Activated B cell treated with CpG ODN at 0.5 μM for 24 hours (primary cell): ENCODE measurements at places on chromosomes 2 and 18.

DNA sequence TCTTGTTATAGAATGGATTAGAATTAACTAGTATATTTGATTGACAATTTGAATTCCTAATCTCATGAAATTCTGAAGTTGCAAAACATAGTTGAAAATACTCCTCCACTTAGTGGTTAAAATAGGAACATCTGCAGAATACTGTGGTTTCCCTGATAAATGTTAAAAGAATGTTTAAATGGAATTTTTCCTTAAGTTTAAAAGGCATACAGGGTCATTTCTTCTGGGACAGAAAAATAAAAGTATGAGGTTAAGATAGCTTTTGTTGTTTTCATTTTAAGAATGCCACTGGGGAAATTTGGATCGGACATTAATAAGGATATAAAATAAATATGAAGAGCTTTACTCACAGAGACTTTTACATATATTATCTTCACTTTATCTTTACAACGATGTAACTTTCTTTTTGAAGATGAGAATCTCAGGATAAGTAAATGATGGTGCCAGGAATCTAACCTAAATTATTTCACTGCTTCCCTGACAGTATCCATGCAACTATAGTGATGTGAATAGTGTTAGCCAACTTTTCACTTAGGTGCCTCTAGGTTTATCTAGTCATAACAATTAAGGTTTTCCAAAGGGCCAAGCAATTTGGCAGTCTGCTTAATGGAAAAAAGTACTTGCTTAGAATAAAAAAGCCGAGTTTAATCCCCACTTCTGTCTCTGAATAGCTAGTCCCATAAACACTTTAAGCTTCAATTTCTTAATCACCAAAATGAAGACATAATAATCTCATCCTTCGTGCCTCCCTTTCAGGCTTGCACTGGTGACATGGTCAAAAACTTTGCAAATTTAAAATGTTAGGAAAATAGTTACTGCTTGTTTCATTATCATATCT, 151.8 kb upstream of the STK17B start:
- no peaks in the 10 kb centered on the region for H3K4me1 ChIP-seq
- no peak overlapping the region for H3K4me3 ChIP-seq
- no peak for DNase-seq
- H3K36me3 ChIP-seq: no peaks in the 10 kb centered on the region
- no peak overlapping the region for H3K27ac ChIP-seq

GRCh38 chr2:101230541-101231001, 22.1 kb upstream of the CNOT11 start:
- H3K4me3 ChIP-seq: no peak overlapping the region
- no peak for DNase-seq

DNA sequence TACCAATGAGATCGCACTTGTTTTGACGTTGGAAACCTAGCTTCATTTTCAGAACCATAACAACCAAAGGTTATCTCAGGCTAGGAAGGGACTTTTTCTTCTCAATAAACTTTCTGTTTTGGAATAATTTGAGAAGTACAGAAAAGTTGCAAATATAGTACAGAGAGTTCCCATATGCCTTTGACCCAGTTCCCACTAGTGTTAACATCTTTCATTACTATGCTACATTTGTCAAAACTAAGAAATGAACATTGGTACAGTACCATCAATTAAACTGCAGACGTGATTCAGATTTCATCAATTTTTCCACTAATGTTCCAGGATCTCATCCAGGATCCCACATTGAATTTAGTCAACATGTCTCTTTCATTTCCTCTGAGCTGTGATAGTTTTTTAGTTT, 111.6 kb downstream of the ATL2 start:
- H3K36me3 ChIP-seq: no peaks in the 10 kb centered on the region
- H3K4me3 ChIP-seq: no peak overlapping the region
- no peak for DNase-seq
- peaks cover 8% of the 10 kb centered on the region for H3K27me3 ChIP-seq
- no peaks in the 10 kb centered on the region for H3K4me1 ChIP-seq
- no peak overlapping the region for H3K27ac ChIP-seq

DNA sequence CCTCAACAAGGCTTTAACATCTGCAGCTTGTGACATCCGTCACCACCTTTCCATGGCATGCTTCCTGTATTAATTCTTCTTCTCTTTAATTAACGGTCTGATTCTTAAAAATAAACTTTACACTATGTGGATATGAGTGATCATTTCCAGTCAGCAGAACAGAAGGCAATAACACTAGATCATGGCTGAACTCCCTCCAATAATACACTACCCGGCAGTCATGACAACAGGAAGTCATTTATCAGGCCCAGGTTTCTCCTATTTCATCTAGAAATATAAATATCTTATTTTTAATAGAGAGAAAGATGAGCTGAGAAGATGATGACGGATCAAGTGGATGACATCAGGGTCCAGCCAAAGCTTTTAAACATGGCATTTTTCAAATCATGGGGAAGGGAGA, 792.2 kb downstream of the SLC4A3 start:
- no peak for DNase-seq
- H3K36me3 ChIP-seq: no peaks in the 10 kb centered on the region
- no peak overlapping the region for H3K4me3 ChIP-seq
- no peaks in the 10 kb centered on the region for H3K4me1 ChIP-seq
- H3K27me3 ChIP-seq: no peaks in the 10 kb centered on the region

GRCh38 chr18:57698571-57699276, 77.1 kb upstream of the NARS1 start:
- H3K4me3 ChIP-seq: no peak overlapping the region
- no peak overlapping the region for H3K27ac ChIP-seq
- H3K4me1 ChIP-seq: peaks cover 24% of the 10 kb centered on the region
- peaks cover 2% of the 10 kb centered on the region for H3K36me3 ChIP-seq
- DNase-seq: no peak

DNA sequence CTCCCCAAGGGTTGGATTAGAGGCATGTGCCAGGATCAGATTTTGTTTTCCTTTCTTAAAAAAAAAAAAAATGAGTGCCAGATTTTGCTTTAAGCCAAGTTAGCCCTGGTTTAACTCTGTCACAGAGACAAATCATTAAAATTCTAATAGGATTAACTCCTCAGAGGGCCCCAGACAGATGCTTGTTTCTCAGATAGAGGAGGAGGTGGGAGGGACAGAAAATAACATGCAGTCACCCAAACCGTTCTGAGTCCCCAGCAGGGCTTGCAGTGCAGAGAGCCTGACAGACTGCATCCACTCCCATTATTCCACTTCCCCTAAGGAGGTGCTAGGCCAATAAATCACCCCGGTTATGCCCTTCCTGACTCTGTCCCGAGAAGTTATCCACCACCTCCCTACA, 6.3 kb upstream of the PROKR1 start:
- no peak overlapping the region for H3K27ac ChIP-seq
- no peak overlapping the region for H3K4me3 ChIP-seq
- no peaks in the 10 kb centered on the region for H3K4me1 ChIP-seq
- DNase-seq: no peak

- H3K4me1 ChIP-seq: no peaks in the 10 kb centered on the region
- H3K36me3 ChIP-seq: no peaks in the 10 kb centered on the region
- H3K27me3 ChIP-seq: peaks cover 13% of the 10 kb centered on the region
- no peak overlapping the region for H3K4me3 ChIP-seq
- no peak for DNase-seq
Observed at GRCh38 chr2:626491-627339, 50.5 kb downstream of the TMEM18 start.

GRCh38 chr2:188986839-188987238, 12.7 kb downstream of the COL3A1 start:
- H3K4me1 ChIP-seq: no peaks in the 10 kb centered on the region
- no peak for DNase-seq
- no peaks in the 10 kb centered on the region for H3K36me3 ChIP-seq
- H3K27ac ChIP-seq: no peak overlapping the region

DNA sequence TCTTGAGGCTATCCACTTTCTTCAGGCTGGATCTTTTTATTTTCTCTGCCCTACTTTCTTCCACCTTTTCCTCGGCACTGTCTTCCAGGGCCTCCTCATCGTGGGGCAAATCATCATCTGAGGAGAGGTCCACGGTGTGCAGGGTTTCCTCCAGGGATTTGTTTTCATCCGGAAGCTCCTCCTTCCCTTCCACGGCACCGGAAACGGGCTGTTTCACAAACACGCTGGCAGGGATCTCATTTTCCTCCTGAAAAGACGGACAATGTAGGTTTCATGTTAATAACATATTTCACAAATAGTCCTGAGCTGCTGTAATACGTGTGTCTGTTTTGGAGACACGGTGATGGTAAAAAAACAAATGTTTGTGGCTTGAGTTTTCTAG, 10.4 kb downstream of the CAVIN2 start:
- H3K36me3 ChIP-seq: no peaks in the 10 kb centered on the region
- H3K4me1 ChIP-seq: no peaks in the 10 kb centered on the region
- peaks cover 5% of the 10 kb centered on the region for H3K27me3 ChIP-seq
- no peak overlapping the region for H3K4me3 ChIP-seq
- H3K27ac ChIP-seq: no peak overlapping the region

DNA sequence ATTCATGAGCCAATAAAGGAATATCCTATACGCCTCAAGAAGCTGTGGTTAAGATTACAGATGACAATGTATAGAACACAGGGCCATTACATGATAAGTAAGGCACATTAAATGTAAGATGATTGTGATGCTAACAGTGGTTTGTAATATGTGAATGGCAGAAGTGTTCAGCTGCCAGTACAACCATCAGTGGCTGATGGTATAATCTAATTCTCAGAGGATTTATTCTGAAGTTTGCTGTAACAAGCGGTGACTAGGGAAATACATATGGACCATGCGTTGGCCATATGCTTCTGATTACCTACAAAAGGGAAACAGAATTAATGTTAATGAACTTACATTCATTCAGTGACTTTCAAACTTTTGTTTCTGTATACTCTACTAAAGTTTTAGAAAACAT, 750.8 kb upstream of the KLHL29 start:
- H3K27me3 ChIP-seq: no peaks in the 10 kb centered on the region
- H3K4me3 ChIP-seq: no peak overlapping the region
- H3K36me3 ChIP-seq: no peaks in the 10 kb centered on the region
- no peak overlapping the region for H3K27ac ChIP-seq
- no peaks in the 10 kb centered on the region for H3K4me1 ChIP-seq

- H3K4me1 ChIP-seq: peaks cover 10% of the 10 kb centered on the region
- H3K36me3 ChIP-seq: no peaks in the 10 kb centered on the region
- no peak overlapping the region for H3K4me3 ChIP-seq
Observed at GRCh38 chr2:71457923-71458322, 4.6 kb downstream of the DYSF start.

GRCh38 chr2:10548626-10549025, 100.5 kb upstream of the ODC1 start:
- H3K27ac ChIP-seq: no peak overlapping the region
- H3K4me3 ChIP-seq: no peak overlapping the region

- H3K36me3 ChIP-seq: no peaks in the 10 kb centered on the region
- H3K27ac ChIP-seq: no peak overlapping the region
- no peak for DNase-seq
- H3K4me1 ChIP-seq: no peaks in the 10 kb centered on the region
- H3K4me3 ChIP-seq: no peak overlapping the region
Observed at GRCh38 chr2:129798626-129799025, 180.8 kb upstream of the RAB6C start.

GRCh38 chr2:112301171-112301584, 25.8 kb downstream of the ZC3H6 start:
- H3K4me1 ChIP-seq: peaks cover 7% of the 10 kb centered on the region
- no peak for DNase-seq
- no peak overlapping the region for H3K27ac ChIP-seq
- no peaks in the 10 kb centered on the region for H3K27me3 ChIP-seq

- no peaks in the 10 kb centered on the region for H3K36me3 ChIP-seq
- H3K27ac ChIP-seq: no peak overlapping the region
- no peaks in the 10 kb centered on the region for H3K4me1 ChIP-seq
Observed at GRCh38 chr2:46855805-46856204, 59.8 kb downstream of the MCFD2 start.

DNA sequence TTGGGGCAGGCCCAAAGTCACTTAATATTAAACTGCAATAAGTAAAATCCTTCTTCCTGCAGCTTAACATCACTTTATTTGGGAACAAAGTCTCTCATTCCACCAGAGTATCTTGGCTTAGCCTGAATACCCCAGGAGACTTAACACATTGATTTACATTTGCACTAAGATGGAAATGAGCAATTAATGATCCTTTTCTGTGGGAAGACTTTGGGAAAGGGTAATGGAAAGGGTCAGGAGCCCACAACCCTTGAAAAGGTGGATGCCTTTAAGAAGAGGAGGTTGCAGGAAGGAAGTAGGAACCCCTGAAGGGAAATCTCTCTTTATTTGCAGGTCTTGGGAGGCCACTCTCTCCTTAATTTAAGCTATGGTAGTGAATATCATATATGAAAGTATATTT, 28.0 kb upstream of the BARD1 start:
- H3K27me3 ChIP-seq: no peaks in the 10 kb centered on the region
- no peak overlapping the region for H3K27ac ChIP-seq
- H3K4me1 ChIP-seq: peaks cover 3% of the 10 kb centered on the region
- no peaks in the 10 kb centered on the region for H3K36me3 ChIP-seq
- no peak for DNase-seq

DNA sequence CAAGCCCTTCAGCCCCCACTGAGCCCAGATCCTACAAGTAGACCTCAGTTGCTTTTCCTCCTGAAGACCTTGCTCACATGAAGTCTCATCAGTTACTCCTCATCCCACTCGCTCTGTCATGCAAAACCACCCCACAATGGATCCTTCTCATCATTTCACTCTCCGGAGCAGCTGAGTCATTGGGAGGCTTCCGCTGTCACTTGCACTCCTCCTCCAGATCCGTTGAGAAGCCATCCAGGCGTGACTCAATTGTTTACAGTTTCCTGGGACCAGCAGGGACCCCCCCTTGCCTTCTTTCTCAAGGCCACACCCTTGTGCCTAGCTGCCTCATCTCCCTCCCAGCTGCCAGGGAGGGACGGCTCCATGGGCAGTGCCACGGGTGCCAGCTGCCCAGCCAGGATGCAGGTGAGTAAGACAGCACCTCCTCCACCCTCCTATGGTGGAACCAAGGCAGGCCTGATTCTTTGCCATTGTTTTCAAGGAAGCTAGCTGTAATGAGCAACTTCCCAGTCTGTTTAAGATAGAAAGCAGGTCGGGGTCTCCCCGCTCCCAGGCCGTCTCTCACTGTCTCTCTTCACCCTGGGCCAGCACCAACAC, 16.3 kb downstream of the GPR55 start:
- peaks cover 1% of the 10 kb centered on the region for H3K27me3 ChIP-seq
- H3K4me1 ChIP-seq: peaks cover 11% of the 10 kb centered on the region
- no peak overlapping the region for H3K27ac ChIP-seq
- peak; percentile 5 for DNase-seq
- peaks cover 2% of the 10 kb centered on the region for H3K36me3 ChIP-seq

- no peak overlapping the region for H3K4me3 ChIP-seq
- H3K27ac ChIP-seq: no peak overlapping the region
- H3K4me1 ChIP-seq: peaks cover 3% of the 10 kb centered on the region
Observed at GRCh38 chr2:10022966-10023662, 20.2 kb upstream of the KLF11 start.

DNA sequence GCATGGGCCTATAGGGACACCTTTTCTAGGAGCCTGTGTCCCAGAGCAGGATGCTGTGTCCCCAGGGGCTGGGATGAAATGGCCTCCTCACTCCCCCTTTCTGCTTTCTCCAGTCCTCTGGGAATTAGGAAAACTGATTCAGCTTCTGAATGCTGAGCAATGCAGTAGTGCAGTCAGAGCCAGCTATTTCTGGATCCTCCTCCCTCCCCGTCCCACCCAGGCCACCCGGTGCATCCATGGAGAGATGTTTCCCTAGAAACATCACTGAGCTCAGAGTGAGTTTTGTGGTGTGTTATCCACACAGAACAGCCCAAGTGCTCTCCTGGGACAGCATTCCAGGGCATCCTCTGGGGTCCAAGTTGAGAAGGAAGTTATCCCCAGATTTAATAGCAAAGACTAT, 125.5 kb downstream of the LOXHD1 start:
- no peaks in the 10 kb centered on the region for H3K27me3 ChIP-seq
- H3K36me3 ChIP-seq: no peaks in the 10 kb centered on the region
- H3K4me1 ChIP-seq: no peaks in the 10 kb centered on the region
- no peak for DNase-seq
- no peak overlapping the region for H3K27ac ChIP-seq
